ENCODE measurements at places on chromosomes 2 and 18. TPM values are rescaled to one million over a fixed set of nuclear protein-coding genes. Genes with fewer than 3 reads are reported as not detected.

UGT1A8 gene
- total RNA-seq = not detected

DES gene
- not detected for total RNA-seq

MAP3K19 gene
- not detected for total RNA-seq

LAMA3 gene
- total RNA-seq = 0.56 TPM

ALPG gene
- total RNA-seq = not detected

IL1A gene
- 1.1 TPM for total RNA-seq

SNX17 gene
- 122 TPM for total RNA-seq

FLACC1 gene
- 1.9 TPM for total RNA-seq

FOXI3 gene
- total RNA-seq = not detected

IHH gene
- total RNA-seq = not detected

TLX2 gene
- not detected for total RNA-seq

AOX1 gene
- 30.8 TPM for total RNA-seq

SLC14A1 gene
- 44.9 TPM for total RNA-seq

VIT gene
- total RNA-seq = not detected

TSPYL6 gene
- total RNA-seq = not detected

PROC gene
- total RNA-seq = not detected

SLC8A1 gene
- total RNA-seq = 8.3 TPM

B3GNT7 gene
- total RNA-seq = 0.14 TPM

CRYGC gene
- total RNA-seq = 0.17 TPM

ESPNL gene
- 0.85 TPM for total RNA-seq

EGR4 gene
- total RNA-seq = not detected

PRKAG3 gene
- total RNA-seq = not detected

PTPRN gene
- 11.2 TPM for total RNA-seq

RESP18 gene
- total RNA-seq = not detected

SEPTIN10 gene
- 31.5 TPM for total RNA-seq

IL36RN gene
- total RNA-seq = not detected

NAT8 gene
- not detected for total RNA-seq

Data from HT1080 (cell line).